ENCODE measurements at places on chromosomes 16 and 17. TPM values are rescaled to one million over a fixed set of nuclear protein-coding genes. Genes with fewer than 3 reads are reported as not detected.

CCL15 gene
- not detected for total RNA-seq

MT1X gene
- 12.2 TPM for total RNA-seq

ARHGDIG gene
- 1.2 TPM for total RNA-seq

DNASE1 gene
- 20.8 TPM for total RNA-seq

HSF4 gene
- total RNA-seq = 2.0 TPM

MMP28 gene
- 38.1 TPM for total RNA-seq

GLP2R gene
- not detected for total RNA-seq

HOXB2 gene
- 5.2 TPM for total RNA-seq

CCL11 gene
- not detected for total RNA-seq

TERB1 gene
- not detected for total RNA-seq

PIPOX gene
- 3.1 TPM for total RNA-seq

ARL5C gene
- total RNA-seq = not detected

TBC1D3H gene
- not detected for total RNA-seq

CSH2 gene
- not detected for total RNA-seq

HSPB9 gene
- not detected for total RNA-seq

KRT33B gene
- not detected for total RNA-seq

NUPR1 gene
- 3.8 TPM for total RNA-seq

DNA sequence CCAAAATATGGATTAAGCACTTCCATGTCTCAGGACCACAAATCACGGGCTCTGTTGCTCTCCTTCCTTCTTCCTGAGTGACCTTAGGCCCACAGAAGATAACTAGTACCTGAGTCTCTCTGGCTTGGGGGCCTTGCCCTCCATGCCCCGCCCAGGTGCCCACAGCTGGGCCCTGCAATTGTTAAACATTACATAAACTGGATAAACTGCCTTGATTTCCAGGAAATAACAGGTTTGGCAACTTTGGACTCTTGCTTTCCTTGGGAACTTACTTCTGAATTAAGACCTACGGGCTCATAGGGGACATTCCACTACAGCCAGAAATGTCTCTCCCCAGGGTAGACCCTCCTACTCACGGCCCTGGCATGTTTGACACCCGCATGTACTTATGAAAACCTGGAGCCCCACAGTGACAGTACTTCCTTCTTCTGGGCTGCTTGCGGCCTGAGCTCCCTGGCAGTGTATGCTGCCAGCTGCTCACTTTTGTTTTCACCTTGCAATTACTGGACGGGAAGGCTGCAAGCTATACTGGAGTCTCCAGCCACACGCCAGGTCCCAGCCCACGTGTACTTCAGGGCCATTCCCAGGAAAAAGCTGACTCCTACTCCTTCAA, 2.3 kb upstream of the UBALD2 start:
- DNase-seq = peak; percentile 73

- peak; percentile 34 for DNase-seq
Observed at GRCh38 chr16:75000481-75001081, 1.8 kb downstream of the ZNRF1 start.

- no peak for DNase-seq
Observed at GRCh38 chr17:80229011-80229410, 8.8 kb downstream of the SLC26A11 start.

DNA sequence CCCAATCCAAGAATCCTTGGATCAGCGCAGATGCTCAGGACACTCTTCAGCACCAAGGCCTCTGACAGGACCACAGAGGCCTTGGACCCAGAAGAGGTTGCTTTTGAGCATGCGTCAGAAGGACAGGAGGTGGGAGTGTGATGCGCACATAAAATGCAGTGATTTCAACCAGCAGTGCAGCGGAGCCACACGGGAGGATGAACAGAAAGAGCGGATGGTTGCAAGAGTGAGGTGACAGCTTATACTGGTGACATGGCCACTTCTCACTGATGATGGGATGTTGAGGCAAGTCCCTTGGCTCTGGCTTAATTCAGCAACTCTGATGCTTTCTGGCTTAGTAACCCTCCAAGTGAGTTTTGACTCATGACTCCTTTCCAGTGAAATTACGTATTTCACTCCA, 25.2 kb upstream of the ERN1 start:
- DNase-seq = no peak

DNA sequence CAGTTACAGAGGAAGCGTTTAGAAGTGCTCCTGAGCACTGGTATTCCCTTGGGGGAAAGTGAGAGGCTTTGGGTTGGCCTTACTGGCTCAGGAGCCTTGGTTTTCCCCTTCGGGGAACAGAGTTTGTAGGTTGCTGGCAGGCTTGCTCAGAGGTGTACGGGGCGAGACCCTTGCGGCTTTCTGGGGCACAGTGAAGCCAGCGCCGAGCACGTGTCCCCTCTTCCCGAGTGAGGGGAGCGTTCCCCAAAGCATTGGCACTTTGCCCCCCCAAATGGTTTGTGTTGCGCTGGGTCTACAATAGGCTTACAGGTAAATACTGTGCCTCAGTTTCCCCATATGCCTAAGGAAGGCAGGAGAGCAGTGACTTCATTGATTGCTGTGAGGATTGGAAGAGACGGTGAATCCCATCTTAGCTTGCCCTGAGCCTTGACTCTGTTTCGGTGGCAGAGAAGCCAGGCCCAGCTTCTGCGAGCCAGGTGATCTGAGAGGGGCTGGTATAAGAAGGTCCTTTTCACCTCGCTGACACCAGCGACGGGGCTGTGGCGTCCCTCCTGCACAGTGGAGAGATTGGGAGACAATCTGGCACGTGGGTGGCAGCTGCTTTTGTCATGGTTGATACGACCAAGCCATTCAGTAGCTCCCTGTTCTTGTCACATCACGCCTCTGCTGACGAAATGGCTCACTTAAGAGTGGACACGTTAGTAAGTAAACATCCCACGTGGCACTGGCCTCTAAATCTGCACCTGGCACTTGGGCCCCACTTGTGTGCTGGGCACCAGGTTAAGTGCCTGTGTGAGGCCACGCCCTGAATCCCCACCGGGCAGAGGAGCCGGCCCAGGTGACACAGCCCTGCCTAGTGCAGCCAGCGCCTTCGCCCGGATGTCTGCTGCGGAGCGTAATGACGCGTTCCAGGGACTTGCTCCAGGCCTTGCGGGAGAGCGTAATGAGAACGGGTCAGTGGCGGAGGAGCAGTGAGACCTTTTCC, 55.0 kb downstream of the MEAK7 start:
- no peak for DNase-seq

- peak; percentile 56 for DNase-seq
Observed at GRCh38 chr16:54957403-54958166, 26.9 kb downstream of the IRX5 start.

- DNase-seq = no peak
Observed at GRCh38 chr16:56350491-56351405, 74.6 kb downstream of the AMFR start.

- peak; percentile 94 for DNase-seq
Observed at GRCh38 chr16:83952940-83953795, at the start of gene OSGIN1. TSS of gene OSGIN1 (plus strand) at chr16:83953240. CDS start at chr16:83957672, 4,432 bp downstream.

DNA sequence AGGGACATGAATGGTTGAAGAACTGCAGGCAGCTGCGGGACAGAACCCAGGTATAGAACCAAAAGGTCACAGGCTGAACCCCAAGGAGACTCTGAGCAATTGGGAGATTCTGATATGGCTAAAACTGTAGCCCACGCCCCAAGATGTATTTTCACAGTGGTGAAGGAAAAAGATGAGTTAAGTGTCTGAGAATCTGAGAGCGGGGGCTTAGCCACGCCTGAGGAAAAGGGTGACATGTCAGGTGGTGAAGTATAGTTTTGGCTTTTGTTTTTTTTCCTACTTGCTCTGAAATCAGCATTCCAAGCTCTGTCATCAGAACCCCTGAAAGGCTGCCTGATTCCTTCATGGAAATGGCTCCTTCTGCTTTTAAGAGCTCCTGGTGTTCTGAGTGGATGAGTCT, 73.3 kb downstream of the AKAP1 start:
- no peak for DNase-seq

- DNase-seq = no peak
Observed at GRCh38 chr17:7042501-7043181, 1.3 kb downstream of the SLC16A11 start.

GRCh38 chr17:50465635-50466034, 3.0 kb downstream of the CHAD start:
- DNase-seq = no peak

DNA sequence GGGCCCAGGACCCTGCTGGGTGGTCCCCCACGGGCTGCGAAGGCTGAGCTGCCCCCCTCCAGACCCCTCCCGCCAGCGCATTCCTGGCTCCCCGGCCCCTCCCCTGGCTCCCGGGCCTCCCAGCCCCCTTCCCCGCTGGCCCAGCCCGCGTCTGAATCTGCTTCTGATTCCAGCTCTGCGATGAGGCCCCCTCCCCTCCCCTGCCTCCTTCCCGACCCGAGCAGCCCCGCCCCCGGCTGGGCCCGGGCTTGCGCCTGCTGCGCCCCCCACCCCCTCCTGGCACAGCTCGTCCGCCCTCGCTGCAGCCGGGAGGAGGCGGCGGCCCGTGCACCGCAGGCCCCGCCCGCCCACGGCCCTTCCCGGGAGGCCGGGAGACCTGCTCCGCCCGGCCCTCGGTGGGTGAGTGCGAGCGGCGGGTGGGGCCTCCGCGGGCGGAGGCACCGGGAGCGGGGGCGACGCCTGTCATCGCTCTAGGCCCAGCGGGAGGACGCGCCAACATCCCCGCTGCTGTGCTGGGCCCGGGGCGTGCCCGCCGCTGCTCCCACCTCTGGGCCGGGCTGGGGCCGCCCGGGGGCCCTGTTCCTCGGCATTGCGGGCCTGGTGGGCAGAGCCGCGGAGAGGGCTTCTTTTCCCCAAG, at the start of gene NTN3:
Gene NTN3 (plus strand): TSS at position 282 of the 637 bp plus-strand sequence. CDS start 405 bp downstream, outside the sequence.
- DNase-seq = no peak

- no peak for DNase-seq
Observed at GRCh38 chr16:87918338-87918737, 18.0 kb downstream of the CA5A start.

DNA sequence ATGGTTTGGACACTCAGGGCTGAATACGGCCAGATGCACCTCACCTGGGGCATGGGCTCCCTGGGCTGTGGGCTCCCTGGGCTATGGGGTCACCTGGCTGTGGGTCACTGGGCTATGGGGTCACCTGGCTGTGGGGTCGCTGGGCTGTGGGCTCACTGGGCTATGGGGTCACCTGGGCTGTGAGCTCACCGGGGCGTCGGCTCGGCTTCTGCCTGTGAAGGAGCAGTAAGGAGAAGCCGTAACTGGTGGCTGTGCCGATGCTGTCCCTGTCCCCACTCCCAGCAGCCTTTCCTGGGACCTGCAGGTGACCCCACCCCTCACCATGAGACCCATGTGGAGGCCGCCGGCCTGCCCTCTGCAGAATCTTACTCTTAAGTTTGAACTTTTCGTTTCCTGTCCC, 1.9 kb upstream of the PERCC1 start:
- DNase-seq = no peak

GRCh38 chr16:4693956-4694641, 737 bp downstream of the NUDT16L1 start:
- DNase-seq = peak; percentile 31

DNA sequence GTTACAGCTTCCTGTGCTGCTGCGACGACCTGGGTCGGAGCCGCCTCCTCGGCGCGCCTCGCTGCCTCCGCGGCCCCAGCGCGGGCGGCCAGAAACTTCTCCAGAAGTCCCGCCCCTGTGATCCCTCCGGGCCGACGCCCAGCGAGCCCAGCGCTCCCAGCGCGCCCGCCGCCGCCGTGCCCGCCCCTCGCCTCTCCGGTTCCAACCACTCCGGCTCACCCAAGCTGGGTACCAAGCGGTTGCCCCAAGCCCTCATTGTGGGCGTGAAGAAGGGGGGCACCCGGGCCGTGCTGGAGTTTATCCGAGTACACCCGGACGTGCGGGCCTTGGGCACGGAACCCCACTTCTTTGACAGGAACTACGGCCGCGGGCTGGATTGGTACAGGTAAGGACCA, 746 bp downstream of the HS3ST2 start:
- no peak for DNase-seq

- DNase-seq = no peak
Observed at GRCh38 chr16:19431636-19432340, 14.1 kb downstream of the TMC5 start.

DNA sequence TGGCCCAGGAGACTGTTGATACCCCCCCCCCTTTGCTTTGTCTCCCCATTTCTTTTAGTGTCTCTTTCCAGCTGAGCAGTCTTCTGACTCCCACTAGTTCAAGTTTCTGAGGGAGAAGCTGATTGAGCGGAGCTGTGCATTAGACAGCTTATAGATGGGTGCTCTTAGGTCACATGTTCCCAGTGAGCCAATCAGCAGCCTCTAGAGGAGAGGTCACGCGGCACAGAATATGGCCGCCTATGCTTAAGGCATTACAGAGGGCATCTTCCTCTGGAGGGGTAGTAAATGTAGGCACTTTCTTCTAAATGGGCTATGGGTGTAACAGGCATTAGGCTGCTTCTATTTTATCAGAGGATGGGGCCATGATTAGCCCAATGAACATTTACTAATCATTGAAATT, 131.6 kb downstream of the CDH13 start:
- DNase-seq = no peak

DNA sequence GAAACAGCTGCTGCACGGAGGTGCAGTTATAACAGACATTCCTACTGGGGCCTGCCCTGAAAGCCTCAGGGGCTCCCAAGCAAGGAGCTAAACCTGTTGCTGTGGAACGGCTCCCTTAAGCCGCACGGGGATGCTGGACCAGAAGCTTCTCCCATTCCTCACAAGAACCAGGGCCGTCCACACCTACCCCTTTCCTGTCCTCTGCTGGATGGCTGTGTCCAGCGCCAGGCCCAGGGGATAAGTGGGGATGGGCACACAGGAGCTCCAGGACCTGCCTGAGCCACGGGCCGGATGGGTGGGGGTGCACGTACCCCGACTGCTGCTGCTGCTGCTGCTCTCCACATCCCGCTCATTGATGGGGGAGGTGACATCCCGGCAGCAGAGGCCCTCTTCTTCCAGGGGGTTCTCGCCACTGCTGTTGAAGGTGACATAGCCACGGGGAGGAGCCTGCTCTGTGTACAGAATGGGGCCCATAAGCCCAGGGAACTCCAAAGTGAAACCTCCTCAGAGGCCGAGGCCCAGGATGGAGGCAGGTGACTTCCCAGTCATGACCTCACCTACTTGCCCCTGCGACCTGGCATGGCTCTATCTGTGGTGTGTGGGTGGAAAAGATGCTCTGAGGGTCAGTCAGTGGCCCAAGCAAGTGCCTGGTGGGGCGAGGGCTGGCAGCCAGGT, 8.6 kb downstream of the NUDT16L1 start:
- DNase-seq = no peak

DNA sequence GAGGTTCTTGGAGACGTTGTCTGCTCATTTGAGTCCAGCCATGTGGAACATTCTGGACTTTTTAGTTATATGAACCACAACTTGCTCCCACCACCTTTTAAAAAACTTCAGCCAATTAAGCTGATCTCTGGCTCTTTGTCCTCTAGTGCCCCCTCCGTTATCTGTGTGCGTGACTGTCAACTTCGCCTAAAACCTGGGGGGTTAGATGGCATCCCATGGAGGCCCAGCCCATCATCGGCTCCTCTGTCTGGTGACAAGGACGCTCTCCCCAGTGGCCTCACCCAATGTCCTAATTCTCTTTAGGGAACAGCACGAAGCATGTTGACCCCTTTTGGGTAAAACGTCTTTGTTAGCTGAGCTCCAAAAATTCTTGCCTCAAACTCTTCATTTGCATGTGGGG, 341.0 kb upstream of the TNRC6C start:
- DNase-seq = no peak

- DNase-seq = no peak
Observed at GRCh38 chr17:68277807-68278206, 13.1 kb downstream of the SLC16A6 start.

- DNase-seq = peak; percentile 42
Observed at GRCh38 chr16:71460236-71460635, 1.8 kb downstream of the ZNF23 start.

- DNase-seq = no peak
Observed at GRCh38 chr16:65716737-65717700, 595.2 kb upstream of the CDH11 start.

- peak; percentile 84 for DNase-seq
Observed at GRCh38 chr17:559551-560431, 154.8 kb downstream of the VPS53 start.
